ENCODE measurements at places on chromosomes 5 and 9.

GRCh38 chr9:91212596-91213243, 149.0 kb downstream of the AUH start:
- no peak for DNase-seq

- DNase-seq = no peak
These were observed 127.8 kb downstream of the KCNIP1 start for GRCh38 chr5:170631466-170632195.

- no peak for DNase-seq
These were observed 78.6 kb upstream of the MYO10 start for GRCh38 chr5:17014686-17015085.

- DNase-seq = no peak
These were observed 733 bp downstream of the HSPA4 start for GRCh38 chr5:133052317-133053175.

GRCh38 chr9:19484699-19485098, 75.9 kb downstream of the ACER2 start:
- no peak for DNase-seq

GRCh38 chr9:18109675-18110074, 364.3 kb upstream of the ADAMTSL1 start:
- DNase-seq = no peak

DNA sequence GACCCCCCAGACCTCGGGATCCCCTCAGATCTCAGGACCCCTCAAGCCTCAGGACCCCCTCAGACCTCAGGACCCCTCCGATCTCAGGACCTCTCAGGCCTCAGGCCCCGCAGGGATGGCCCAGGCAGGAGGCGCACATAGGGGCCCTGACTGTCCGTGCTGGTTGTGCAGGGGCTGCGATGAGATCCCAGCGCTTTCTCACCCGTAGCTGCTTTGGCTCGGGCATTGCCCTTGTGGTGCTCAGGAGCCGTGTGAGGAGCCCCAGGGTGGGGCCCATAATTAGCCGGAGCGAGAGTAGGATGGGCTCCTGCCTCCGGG, 680 bp upstream of the LPCAT1 start:
- DNase-seq = no peak

GRCh38 chr5:112866739-112867138, 5.7 kb downstream of the SRP19 start:
- DNase-seq = no peak

DNA sequence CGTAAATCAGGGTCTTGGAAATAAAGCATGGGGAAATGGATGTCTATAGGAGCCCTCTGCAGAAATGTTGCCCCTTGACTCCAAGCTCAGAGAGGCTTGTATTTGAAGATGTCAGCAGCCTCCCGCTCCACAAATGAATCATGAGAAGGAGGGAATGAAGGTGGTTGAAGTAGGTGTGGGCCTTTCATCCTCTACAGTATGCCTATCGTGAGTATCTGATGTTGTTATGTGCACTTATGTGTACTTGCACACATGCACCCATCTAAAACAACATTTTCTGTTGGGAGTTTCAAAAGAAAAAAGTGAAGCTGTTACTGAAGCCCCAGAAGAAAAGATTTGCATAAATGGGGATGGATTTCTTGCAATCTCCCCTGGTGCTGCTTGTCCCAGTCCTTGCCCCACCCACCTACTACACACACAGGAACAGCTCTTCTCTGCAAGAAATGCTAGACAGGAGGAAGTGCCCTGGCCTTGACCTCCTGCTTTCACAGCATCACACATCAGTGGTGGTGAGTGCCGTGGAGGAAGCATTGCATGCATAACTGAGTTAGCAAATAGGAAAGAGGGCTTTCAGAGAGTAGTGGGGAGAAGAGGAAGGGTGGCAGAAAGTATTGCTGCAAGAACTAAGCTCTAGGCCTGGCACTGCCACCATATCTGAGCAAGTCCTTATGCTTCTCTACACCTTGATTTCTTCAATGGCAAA, 156.1 kb downstream of the SNX18 start:
- DNase-seq = peak; percentile 38

DNA sequence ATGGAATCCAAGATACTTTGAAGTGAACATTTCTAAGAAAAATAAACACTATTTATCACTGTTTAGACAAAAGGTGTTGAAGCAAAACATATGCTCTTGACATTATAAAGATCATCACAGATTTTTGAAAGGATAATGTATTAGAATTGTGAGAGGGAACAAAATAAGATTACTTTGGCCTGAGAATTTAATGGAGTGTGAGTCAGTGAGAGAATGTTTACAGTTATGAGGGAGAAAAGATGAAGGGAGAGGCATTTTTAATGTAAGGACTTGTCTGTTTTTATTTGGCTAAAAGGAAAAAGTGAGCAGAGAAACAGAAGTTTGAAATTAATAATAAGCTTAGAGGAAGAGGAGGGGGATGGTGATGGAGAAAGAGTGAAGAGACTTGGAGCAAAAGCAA, 1010.1 kb downstream of the EFNA5 start:
- no peak for DNase-seq

GRCh38 chr9:21428235-21428634, 12.0 kb upstream of the IFNA1 start:
- DNase-seq = no peak

DNA sequence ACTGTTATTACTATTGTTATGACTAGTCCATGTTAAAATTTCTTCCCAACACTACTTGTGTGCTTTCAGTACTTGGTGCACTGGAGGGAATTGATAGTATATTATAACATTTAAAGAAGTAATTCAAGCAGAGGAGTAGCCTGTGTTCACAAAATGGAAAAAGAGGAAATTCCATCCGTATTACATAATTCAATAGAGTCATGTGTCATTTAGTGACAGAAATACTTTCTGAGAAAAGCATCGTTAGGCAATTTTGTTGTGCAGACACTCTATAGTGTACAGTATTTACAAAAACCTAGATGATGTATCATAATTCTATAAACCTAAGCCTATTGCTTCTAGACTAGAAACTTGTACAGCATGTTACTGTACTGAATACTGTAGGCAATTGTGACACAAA, 78.3 kb upstream of the PCSK5 start:
- no peak for DNase-seq

DNA sequence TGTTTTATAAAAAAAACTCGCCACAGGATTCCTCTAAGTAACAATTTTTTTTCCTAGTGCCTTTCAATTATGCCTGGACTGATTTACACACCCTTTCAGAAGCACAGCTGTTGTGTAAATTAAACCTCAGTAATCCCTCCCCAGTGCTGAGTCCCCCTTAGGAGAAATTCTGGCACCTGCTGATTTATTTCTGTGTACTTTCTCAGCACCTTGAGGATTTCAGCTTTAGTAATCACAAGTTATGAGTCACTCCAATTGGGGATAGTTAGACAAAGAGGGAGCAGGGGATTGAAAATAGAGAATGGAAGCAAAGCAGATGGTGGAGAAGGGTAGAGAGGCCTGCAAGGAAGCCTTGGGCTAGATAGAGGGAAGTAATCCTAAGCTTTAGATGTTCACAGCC, 171.7 kb downstream of the TTLL11 start:
- DNase-seq = no peak

DNA sequence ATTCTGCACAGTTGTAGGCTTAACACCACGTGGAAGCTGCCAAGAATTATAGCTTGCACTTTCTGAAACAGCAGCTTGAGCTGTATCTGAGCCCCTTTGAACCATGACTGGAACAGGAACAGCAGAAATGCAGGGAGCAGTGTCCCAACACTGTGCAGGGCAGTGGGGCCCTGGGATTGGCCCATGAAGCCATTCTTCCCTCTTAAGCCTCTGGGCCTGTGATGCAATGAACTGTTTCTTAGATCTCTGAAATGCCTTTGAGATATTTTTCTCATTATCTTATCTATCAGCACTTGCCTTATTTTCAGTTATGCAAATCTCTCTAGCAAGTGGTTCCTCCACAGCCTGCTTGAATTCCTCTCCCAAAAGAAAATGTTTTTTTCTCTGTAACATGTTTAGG, 87.0 kb upstream of the MTAP start:
- DNase-seq = no peak

- no peak for DNase-seq
These were observed 561 bp downstream of the DAPK1 start for GRCh38 chr9:87498046-87498810.

- no peak for DNase-seq
These were observed 439.3 kb downstream of the DTWD2 start for GRCh38 chr5:118548761-118549720.

- no peak for DNase-seq
These were observed 6.6 kb upstream of the UBQLN1 start for GRCh38 chr9:83714329-83714728.

- no peak for DNase-seq
These were observed 19.2 kb downstream of the SLC22A4 start for GRCh38 chr5:132313366-132313765.

GRCh38 chr5:142684508-142685041, 1.3 kb downstream of the FGF1 start:
- DNase-seq = no peak

GRCh38 chr5:175681968-175682340, 24.1 kb downstream of the HRH2 start:
- no peak for DNase-seq
